GM23248 (cell line): ENCODE measurements at places on chromosomes 5 and 9.

DNA sequence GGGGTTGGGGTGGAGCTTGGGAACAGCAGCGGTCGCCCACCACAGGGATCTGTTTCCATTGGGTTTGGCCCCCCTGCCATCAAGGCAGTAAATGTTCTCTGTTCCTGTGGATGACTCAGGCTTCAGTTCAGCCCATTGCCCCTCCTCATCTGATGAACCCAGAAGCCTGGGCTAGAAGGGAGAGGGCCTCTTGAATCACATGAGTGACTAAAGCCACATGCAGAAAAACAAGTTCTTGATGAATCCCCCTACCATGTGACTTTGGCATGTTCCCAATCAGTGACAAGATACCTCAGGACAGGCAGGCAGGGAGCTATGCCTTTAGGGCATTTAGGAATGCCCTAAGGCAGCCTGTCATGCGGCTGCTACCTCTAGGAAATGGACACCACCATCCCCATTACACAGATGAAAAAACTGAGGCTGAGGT is 2.5 kb downstream of the SH3PXD2B start:
- peak; percentile 83 for DNase-seq

DNA sequence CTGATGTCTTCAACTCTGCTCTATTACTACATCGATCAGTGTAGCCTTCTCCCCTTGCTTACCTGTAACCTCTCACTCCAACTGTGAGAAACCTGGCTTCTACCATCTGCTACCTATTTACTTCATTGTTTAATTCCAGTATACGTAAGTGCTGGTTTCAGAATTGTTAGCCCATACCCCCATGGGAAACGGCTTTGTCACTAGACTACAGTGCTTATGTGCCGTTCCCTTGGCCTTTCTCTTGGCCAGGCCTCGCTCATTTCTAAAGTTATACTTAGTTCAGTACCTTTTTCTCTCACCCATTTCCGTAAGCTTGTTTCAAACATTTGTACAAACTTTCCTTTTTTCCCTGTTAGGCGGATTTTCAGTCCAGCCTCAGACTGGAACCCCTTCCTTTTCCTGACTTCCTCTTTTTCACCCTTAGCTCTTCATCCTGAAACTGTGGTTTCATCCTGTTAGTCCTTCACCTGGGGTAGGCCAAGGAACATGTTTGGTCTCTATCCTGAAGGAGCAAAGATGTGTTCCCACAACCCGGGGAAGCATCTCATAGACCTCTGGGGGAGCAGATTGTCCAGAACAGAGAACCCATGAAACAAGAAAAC is 21.7 kb downstream of the ALG2 start:
- DNase-seq: no peak

- DNase-seq: no peak
These were observed 512.2 kb upstream of the GRIA1 start for GRCh38 chr5:152978141-152978835.

DNA sequence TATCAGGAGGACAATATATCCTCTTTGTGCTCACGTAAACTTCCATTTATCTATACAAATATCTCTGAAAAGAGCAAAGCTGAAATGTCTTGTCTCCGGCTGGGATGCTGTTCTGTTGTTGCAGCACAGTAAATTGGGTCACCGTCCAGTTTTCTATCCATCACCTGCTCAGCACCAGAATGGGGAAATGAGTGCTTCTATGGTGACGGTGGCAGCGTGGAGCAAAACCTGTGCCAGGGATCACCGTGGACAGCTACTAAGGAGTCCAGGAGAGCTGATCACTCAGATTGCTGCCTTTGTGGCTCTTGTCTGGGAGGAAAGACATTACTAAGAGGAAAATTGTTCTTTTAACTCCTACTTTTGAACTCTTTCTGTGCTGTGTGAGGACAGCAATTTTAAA is 531.6 kb downstream of the PSAT1 start:
- no peak for DNase-seq
